ENCODE measurements at places on chromosomes 13 and 19. TPM values are rescaled to one million over a fixed set of nuclear protein-coding genes. Genes with fewer than 3 reads are reported as not detected.

Gene FAAP24
- 0.89 TPM for total RNA-seq

- DNase-seq, result no peak
Observed at GRCh38 chr13:34208336-34208735, 390.4 kb downstream of the RFC3 start.

- no peak for DNase-seq
Observed at GRCh38 chr13:23856008-23856750, 33.0 kb downstream of the MIPEP start.

DNA sequence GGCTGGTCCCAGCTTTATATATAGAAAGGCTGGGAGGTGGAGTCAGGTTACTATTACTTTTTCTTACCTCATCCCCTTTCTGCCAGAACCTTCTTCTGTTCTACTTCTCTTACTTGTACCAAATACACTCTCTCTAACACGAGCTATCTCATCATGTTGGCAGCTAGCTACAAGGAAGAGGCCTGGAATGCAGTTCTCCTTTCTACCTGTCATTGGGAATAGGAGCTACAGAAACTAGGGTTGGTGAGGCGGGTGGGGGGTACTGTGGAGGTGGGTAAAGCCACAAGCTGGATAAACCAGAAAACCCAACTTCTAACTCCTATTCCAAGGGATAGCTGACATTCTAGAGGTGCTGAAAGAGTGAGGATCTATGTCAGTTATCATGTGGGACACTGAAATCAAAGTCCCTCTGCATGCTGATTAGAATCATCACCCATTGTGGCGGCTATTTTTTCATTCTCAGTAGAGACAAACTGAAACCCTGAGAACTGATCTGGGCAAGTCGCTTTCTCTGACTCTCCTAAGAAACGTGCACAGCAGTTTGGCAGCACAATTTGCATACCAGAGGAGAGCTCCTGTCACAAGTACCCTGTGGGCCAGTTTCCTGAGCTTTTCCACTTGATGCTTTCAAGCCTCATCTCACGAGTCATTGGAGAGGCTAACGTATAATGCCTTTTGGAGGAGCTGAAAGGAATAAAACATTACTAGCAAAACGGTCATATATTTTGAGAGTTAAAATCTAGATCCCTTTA lies 358.1 kb downstream of the ENOX1 start:
- no peak for DNase-seq

- no peak for DNase-seq
Observed at GRCh38 chr13:32060401-32060878, 28.9 kb downstream of the FRY start.

DNA sequence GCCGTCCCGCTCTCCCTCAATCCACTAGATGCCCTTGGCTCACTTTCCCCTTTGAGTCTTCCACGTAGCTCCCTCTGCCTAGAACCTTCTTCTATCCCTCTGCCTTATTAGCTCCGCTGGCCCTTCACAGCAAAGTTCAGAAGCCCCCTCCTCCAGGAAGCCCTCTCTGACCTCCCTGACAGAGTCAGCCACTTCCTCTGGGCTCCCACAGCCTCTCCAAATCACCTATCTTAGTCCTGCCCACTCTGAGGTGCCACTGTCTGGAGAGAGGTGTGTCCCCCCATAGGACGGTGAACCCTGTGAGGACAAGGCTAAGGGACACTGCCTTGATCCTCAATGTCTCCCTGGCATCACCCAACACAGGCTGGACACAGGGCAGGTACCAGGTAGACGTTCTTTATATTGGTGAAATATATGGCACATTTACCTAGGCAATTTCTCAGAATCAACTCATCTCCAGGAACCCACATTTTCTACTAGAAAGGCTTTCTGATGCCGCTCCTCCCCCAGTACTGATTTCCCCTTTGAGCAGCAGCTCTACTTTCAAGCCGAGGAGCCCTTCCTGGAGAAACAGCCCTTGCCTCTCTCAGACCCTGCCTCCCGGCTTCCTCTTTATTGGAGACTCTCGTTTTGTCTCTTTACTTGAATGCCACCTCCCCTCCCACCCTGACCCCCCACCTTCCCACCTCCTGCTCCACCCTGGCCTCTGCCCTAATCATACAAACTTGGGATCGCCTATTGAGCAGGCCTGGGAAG lies 3.4 kb upstream of the TGFB1 start:
- no peak for DNase-seq

DNA sequence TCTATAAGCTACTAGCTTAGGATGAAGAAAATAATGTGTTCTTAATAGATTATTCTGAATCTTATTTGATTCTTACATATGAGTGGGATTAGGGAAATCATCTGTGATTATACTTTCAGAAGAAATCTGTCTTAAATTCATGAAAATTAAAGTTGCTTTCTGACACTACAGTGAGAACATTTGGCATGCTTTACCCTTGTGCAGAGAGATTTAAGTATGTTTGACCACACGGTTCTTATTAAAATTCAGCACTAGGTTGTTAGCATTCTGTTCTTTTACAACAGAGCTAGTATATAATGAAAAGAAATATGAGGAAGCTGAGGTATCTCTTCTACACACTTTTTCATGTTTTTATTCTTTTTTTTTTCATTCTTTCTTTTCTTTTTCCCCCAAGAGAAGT lies 2723.9 kb downstream of the PCDH9 start:
- no peak for DNase-seq

DNA sequence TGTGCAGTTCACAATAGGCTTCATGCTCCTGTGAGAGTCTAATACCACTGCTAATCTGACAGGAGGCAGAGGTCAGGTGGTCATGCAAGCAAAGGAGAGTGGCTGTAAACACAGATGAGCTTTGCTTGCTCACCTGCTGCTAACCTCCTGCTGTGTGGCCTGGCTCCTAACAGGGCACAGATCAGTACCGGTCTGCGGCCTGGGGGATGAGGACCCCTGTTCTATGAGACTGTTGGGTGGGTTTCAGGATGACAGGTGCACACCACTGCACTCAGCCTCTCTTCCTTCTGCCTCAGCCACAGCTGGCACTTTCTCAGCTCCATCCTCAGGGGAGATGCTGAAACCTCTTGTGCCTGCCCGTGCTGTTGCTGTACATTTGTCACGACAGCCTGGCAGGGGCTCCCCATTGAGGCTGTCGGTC lies 9.7 kb downstream of the CLEC4G start:
- no peak for DNase-seq

Gene LMO7
- 249 TPM for total RNA-seq

DNA sequence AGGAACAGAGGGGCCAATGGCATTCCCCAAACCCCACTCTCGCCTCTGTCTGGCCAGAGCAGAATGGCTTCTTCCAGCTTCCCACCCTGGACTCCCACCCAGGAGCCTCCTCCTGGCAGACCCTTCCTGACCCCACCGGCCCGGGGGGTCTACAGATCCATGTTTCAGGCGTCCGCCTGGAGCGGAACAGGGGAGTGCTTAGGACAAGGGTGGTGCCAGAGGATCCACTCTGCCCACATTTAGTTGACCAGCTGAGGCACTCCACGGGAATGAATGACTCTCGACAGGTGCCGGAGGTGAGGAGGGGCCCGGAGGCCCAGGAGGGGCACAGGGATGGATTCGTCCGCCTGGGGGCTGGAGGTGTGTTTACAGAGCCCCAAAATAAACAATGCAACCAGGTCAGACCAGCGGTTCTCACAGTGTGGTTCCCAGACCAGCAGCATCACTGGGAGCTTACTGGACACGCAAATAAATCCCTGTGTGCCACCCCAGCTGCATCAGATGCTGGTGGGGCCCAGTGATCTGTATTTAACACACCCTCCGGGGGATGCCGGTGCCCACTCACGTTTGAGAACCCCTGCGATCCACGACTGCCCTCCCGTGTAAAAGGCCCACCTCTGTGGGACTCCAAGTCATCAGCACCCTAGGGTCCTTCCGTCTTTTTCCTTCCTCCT lies 15.1 kb upstream of the NCCRP1 start:
- no peak for DNase-seq

GRCh38 chr19:10374931-10375330 lies 5.4 kb downstream of the TYK2 start:
- DNase-seq, result no peak
